Activated CD4-positive, alpha-beta memory T cell treated with anti-CD3 and anti-CD28 coated beads, Interleukin-2, amount 10 ng/mL, durations not matched to agents 7 days and 5 days (primary cell): ENCODE measurements at places on chromosomes 5 and 9. TPM values are rescaled to one million over a fixed set of nuclear protein-coding genes. Genes with fewer than 3 reads are reported as not detected.

Gene SNX2
- 52.7 TPM for total RNA-seq

DNA sequence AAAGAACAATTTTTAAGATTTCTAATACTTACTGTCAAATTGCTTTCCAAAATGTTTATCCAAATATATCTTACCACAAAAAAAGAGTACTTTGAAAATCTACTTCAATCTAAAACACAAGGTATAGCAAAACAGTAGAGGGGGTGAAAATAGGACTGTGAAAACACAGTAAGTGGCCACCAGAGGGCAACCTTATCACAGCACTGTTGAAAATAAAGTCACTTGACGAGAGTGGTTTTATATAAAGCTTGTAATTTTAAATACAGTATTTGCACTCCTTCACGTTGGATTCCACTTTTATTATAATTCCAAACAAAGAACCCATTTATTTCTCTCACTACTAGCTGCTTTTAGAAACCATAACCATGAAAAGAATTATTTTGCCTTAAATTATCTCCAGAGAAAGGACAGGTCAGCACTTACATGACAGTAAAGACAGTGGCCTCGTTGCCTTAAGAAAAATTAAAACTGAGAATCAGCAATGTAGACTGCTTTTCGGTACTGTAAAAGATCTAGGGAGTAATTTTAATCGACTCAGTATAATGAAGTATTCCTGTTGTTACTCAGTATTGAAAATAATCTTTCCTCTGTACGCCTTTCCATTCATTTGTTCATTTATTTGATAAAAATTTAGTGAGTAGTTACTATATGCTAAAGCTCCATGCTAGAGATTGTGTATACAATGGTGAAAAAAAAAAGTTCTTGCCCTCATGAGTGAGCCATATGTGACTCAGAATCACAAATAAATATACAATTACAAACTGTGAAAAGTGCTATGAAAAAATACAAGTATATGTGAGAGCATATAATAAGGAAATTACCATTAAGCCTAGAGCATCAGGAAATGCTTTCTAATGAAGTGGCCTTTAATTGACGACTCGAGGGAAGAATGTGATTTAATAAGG lies 40.0 kb upstream of the CDK5RAP2 start:
- DNase-seq, result peak; percentile 61

Gene TMOD1
- total RNA-seq, result 1.5 TPM

Gene GABRA6
- not detected for total RNA-seq

DNA sequence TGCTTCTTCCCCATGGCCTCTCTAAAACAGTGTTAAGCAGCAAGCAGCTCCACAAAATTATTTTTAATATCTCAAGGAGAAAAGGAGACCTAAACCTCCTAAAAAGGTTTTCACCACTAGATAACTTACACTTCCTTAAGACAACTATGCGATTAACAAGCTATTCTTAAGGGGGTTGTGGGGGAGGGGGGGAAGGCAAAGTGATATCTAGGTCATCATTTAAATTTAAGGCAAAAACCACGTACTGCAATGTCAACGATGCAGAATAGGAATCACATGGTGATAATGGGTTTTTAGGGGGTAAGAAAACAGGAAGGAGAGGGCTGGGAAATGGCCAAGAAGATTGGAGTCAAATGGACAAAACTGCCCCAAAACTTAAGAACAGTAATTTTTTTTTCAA lies 32.6 kb downstream of the CSNK1A1 start:
- DNase-seq, result no peak

- DNase-seq, result no peak
Measured at GRCh38 chr5:74299833-74300232, 340.7 kb downstream of the ENC1 start.

DNA sequence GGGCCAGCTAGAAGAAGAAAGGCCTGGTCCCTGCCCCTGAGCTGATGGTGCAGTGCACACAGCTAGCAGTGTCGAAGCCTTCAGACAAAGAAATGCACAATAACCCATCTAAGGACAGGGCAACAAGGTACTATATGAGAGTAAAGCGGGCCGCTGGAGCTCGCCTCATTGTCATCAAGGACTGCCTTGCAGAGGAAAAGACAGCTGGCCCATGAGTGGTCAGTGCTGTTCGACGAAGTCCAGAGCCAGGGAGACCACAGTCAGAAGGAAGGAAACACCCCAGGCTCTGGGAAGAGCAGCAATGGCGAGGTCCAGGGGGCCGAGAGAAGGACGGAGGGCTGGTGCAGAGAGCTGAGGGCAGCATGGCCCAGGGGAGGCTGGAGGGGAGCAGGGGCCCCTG lies 17.3 kb downstream of the ATPSCKMT start:
- no peak for DNase-seq

- no peak for DNase-seq
Measured at GRCh38 chr9:22005702-22006606, 3.2 kb downstream of the CDKN2B start.

Gene MELK
- total RNA-seq, result 58.8 TPM

DNA sequence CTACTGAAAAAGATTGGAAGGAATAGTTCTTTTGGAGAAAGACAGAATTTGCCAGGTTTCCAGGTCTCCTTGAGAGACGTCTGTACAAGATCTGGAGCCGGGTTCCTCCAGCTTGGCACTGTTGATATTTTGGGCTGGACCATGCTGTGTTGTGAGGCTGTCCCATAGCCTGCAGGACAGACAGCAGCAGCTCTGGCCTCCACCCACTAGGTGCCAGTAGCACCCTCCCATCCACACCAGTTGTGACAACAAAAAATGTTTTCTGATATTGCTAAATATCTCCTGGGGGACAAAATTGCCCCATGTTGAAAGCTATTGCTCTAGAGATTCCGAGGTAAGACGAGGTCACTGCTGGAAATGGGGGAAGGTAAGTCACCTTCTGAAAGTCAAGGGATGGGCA lies 287.7 kb upstream of the DAP start:
- DNase-seq, result no peak
